COR-L47 (cell line): ENCODE measurements at places on chromosomes 12 and 14.

DNA sequence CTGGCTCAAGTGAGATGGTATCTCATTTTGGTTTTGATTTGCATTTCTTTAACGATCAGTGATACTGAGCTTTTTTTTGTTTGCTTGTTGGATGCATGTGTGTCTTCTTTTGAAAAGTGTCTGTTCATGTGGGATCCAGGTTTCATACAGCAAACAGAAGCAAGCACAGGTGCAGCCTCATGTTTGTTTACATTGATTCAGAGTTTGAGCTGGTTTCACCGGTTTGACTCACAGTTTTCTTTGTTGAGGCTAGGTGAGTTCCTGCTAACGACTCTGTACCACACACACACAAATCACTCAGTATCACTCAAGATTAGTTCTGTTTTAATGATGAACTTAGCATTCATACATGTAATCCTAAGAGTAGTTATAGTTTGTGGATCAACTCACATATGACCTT lies 3.7 kb downstream of the OR10G2 start:
- DNase-seq = no peak

DNA sequence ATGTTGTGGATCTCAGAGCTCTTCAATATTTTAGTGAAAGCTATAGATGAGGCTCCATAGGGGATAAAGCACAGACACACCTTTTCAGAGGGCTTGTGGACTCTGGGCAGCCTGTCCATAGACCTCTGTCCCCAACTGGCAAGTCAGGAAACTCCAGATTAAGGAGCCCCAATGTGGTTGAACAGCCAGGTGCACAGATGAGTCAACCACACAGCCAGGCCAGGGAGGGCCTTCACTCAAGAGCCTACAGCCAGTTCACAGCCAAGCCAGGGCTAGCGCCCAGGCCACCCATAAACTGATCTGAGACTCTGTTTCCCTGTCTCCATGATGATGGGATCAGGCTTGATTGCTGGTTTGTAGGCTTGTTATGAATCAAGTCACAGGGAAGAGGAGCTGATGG lies 1.0 kb upstream of the BDKRB2 start:
- no peak for DNase-seq

DNA sequence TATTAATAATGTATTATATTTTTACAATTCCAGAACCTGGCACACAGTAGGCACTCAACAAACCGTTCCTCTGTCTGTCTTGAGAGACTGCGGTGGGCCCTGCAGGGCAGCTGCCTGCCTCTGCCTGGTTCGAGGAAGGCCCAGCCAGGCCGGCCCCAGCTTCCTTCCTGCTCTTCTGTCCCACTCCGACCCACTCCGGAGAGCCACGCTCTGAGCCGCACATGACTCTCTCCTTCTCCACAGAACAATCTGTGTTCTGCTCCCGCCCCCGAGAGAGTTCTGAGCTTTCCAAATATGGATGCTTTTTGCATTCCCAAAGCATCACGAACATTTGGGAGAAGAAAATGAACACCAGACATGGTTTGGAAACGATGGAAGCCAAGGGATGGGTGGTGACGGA lies 57.3 kb downstream of the TTC7B start:
- DNase-seq = no peak

GRCh38 chr12:120583478-120584030 lies 2.4 kb upstream of the POP5 start:
- peak; percentile 44 for DNase-seq

DNA sequence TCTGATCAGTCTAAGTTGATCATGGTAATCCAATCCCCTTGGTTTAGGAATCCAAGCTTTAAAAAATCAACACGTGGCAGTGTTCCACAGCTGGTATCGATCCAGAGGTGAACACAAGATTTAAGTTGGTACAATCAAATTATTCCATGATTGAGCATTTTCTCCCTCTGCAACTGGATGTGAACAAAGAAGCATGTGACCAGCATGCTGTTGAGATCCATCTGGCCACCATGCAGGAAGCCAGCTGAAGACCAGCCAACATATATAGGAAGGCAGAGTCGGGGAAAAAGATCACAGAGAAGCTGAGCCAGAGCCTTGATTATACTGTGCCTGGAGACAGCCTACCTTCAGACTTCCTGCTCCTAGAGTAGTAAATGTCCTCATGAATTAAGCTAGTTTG lies 158.3 kb downstream of the SEC23A start:
- no peak for DNase-seq

DNA sequence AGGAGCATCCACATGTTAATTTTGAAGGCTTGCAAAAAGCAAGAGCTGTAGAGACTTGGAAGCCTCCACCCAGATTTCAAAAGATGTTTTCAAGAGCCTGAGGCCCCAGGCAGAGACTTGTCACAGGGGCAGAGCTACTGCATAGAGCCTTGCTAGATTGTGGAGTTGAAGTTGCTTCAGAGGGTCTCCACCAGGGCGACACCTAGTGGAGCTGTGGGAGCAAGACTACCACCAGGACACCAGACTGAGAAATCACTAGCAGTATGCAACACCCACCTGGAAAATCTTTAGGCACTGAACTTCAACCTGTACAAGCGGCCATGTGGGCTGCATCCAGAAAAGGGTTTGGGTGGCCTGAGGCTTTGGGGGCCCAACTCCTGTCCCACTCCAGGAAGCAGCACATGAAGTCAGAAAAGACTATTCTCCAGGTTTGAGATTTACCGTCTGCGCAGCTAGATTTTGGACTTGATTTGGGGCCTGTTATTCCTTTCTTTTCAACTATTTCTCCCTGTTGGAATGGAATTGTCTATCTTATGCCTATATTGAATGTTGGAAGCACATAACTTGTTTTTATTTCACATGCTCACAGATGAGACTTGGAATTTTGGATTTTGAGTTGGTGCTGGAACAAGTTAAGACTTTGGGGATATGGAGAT lies 508.6 kb downstream of the FLRT2 start:
- peak; percentile 29 for DNase-seq

GRCh38 chr14:50186107-50186506 lies 45.3 kb downstream of the SOS2 start:
- no peak for DNase-seq

DNA sequence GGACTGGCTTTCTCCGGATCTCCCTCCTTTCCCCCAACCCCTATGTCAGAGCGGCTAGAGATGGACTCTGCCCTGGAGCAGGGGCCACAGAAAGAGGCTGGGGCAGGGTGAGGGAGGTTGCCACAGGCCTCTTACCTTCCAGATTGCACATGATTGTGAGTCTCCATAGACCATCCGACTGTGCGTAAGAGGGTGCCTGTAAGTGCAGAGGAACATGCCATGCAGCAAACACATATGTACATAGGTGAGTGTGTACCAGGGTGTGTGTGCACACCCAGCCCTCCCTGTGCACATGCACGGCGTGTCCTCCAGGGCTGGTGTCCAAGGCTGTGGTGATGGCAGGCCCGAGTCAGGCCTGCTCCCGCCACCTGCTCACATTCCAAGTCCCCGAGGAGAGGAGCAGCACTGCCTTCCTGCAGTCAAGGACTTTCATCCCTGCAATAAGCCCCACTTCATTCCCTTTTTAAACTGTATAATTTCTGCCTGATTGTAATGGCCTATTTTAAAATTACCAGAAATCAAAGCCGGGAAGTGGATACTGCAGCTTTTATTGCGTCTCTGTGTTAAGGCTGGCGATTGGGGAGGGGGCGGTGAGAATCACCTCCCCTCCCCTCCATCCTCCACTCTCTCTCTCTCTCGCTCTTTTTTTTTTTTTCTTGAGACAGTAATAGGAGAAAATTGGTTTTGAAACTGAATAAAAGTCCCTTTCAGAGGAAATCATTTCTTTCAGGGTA lies 28.5 kb downstream of the FAM222A start:
- DNase-seq = no peak

- DNase-seq = no peak
Observed at GRCh38 chr12:98352835-98353234, 162.6 kb upstream of the TMPO start.

- DNase-seq = no peak
Observed at GRCh38 chr12:98260276-98260675, 255.1 kb upstream of the TMPO start.

GRCh38 chr14:51593397-51593796 lies 58.3 kb upstream of the FRMD6 start:
- no peak for DNase-seq

- DNase-seq = no peak
Observed at GRCh38 chr12:40515041-40515816, 177.0 kb upstream of the CNTN1 start.
